Sciatic nerve (tissue), 2 donors: ENCODE measurements at places on chromosomes 4 and X. TPM values are rescaled to one million over a fixed set of nuclear protein-coding genes. Genes with fewer than 3 reads are reported as not detected.

The PRRG3 gene
- 64.3 TPM for total RNA-seq

The PDGFRA gene
- total RNA-seq = 131 TPM

The ADGRL3 gene
- total RNA-seq = 45.9 TPM

The SNX25 gene
- total RNA-seq = 33.6 TPM

The CACNA1F gene
- 0.22 TPM for total RNA-seq

The P2RY4 gene
- 1.0 TPM for total RNA-seq
